ENCODE measurements at places on chromosomes 1 and 21.

- no peak overlapping the region for H3K4me3 ChIP-seq
- H3K4me1 ChIP-seq = peaks cover 11% of the 10 kb centered on the region
- no peaks in the 10 kb centered on the region for H3K27me3 ChIP-seq
- H3K27ac ChIP-seq = no peak overlapping the region
- H3K36me3 ChIP-seq = no peaks in the 10 kb centered on the region
These were observed 80.4 kb upstream of the GNG4 start for GRCh38 chr1:235730007-235730406.

- H3K27me3 ChIP-seq = no peaks in the 10 kb centered on the region
- H3K4me3 ChIP-seq = no peak overlapping the region
- no peak overlapping the region for H3K27ac ChIP-seq
- peaks cover 11% of the 10 kb centered on the region for H3K4me1 ChIP-seq
- H3K36me3 ChIP-seq = peaks cover 6% of the 10 kb centered on the region
These were observed 32.3 kb downstream of the ERRFI1 start for GRCh38 chr1:7993593-7994479.

- H3K36me3 ChIP-seq = peaks cover 1% of the 10 kb centered on the region
- DNase-seq = no peak
- peak overlapping the region; percentile 77 for H3K4me3 ChIP-seq
- no peak overlapping the region for H3K27ac ChIP-seq
These were observed 6.3 kb downstream of the CDKN2C start for GRCh38 chr1:50976111-50976889.

DNA sequence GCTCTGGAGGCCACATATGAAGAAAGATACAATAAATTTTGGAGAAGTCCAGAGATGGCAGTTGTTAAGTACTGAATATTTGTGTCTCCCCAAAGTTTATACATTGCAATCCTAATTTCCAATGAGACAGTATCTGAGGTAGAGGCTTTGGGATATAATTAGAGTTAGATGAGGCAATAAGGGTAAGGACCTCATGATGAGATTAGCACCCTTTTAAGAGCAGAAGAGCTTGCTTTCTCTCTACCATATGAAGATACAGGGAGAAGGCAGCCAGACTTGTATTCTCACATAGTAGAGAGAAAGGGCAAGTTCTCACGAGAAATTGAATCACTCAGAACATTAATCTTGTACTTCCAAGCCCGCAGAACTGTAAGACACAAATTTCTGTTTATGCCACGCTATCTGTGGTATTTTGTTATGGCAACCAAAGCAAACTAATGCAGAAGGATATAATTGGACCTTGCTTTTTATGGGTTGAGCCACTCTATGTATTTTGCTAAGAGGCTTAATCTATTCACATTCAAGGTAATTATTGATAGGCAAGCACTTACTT lies 430.1 kb downstream of the KCNT2 start:
- no peak overlapping the region for H3K27ac ChIP-seq
- no peaks in the 10 kb centered on the region for H3K27me3 ChIP-seq
- no peaks in the 10 kb centered on the region for H3K36me3 ChIP-seq

GRCh38 chr1:28329395-28330153 lies 734 bp downstream of the MED18 start:
- peaks cover 20% of the 10 kb centered on the region for H3K36me3 ChIP-seq
- H3K4me3 ChIP-seq = peak overlapping the region; percentile 95
- H3K4me1 ChIP-seq = peaks cover 19% of the 10 kb centered on the region

- H3K4me1 ChIP-seq = peaks cover 27% of the 10 kb centered on the region
- no peak for DNase-seq
- peak overlapping the region; percentile 81 for H3K27ac ChIP-seq
- H3K36me3 ChIP-seq = peaks cover 4% of the 10 kb centered on the region
- no peaks in the 10 kb centered on the region for H3K27me3 ChIP-seq
These were observed 37.5 kb upstream of the LAMC2 start for GRCh38 chr1:183148599-183148998.

GRCh38 chr1:12047120-12047876 lies 15.8 kb upstream of the TNFRSF8 start:
- DNase-seq = no peak
- no peaks in the 10 kb centered on the region for H3K36me3 ChIP-seq
- no peak overlapping the region for H3K27ac ChIP-seq
- no peaks in the 10 kb centered on the region for H3K27me3 ChIP-seq

DNA sequence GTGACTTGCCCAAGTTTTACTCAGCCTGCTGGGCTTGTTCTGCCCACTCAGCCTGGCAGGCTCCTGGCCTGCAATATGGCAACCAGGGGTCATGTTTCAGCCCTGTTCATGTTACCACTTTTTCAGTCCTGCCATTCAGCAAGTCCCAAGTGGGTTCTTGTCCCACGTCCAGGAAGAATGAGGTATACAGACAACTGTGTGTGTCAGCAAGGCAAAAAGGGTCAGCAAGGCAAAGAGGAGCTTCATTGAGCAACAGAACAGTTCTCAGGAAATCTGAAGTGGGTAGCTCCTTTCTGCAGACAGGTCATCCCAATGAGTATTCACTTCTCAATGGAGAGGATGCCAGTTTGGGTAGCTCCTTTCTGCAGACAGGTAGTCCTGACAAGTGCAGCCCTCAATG lies 1233.3 kb upstream of the B3GALT2 start:
- no peak for DNase-seq
- H3K27ac ChIP-seq = no peak overlapping the region
- no peak overlapping the region for H3K4me3 ChIP-seq
- peaks cover 2% of the 10 kb centered on the region for H3K36me3 ChIP-seq

DNA sequence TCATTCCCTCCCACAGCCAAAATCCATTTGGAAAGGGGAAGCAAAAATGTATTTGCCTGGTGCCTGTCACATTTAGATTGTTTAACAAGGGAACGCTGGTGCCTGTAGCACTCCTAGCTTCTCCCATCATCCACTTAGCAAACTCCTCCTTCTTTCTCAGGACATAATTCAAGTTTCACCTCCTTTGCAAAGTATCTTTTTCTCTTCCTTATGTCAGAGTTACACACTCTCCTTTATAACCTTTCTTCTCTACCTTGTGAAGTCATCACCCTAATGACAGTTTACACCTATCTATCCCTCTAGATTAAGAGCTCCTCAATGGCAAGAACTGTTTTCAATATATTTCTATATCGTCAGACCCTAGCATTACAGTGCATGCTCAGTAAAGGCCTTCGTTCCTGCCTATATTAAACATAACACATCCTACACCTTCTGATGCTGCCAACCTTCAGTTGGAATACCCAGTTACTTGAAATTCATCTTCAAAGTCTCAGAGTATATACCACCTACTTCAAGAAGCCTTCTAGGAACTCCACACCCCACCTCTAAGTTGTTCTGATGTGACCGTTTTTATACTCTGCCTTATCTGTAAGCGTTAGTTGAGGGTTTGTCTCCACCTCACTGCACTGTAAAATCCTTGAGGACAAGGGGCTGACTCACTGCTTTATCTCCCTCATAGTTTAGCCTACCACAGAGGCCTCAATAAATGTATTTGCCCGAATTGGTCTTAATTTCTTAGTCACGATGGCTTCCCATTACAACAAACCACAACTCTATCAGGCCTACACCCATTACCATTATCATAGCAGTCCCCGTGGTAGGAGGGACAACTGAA lies 1.0 kb upstream of the EPS15 start:
- H3K36me3 ChIP-seq = no peaks in the 10 kb centered on the region
- H3K27ac ChIP-seq = no peak overlapping the region
- DNase-seq = no peak
- H3K4me1 ChIP-seq = peaks cover 31% of the 10 kb centered on the region
- H3K4me3 ChIP-seq = peak overlapping the region; percentile 20

DNA sequence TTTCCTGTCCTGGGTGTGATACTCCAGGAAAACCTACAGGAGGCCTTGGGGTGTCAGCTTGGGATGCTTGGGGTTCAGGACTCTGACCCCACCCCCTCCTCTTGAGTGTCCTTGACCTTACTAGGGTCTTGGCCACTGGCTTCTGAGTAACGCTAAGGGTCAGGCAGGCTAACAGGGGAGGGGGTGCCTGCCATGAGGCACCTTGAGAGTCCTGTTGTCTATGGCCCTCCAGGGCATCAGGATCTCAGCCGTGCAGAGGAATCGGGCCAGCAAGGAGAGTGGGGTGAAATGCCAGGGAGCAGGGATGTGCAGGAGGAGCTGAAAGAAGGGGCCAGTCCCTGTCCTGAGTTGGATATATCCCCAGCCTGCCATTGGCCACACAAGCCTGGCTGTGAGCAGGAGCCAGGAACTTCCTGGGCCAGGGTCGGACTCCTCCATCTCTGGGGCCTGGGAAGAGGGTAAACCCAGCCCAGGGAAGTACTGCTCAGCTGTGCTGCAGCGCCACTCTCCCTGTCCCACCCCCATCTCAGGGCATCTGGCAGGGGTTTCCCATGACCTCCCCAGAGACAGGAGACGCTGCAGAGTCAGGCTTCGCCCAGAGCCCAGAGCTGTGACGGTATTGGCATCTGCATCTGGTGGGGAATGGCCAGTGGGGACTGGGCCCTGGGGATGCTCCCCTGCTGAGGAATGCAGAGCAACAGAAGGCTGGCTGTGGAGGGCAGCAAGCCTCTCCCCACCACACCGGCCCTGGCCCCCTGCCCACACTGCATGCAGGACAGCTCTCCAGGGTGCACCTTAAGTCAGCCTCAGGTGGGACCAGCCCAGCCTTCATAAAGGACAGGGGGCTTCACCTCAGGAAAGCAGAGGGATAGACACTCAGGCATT lies 6.3 kb downstream of the KIF21B start:
- no peaks in the 10 kb centered on the region for H3K27me3 ChIP-seq
- no peak overlapping the region for H3K4me3 ChIP-seq
- H3K36me3 ChIP-seq = no peaks in the 10 kb centered on the region
- peaks cover 52% of the 10 kb centered on the region for H3K4me1 ChIP-seq
- DNase-seq = no peak

DNA sequence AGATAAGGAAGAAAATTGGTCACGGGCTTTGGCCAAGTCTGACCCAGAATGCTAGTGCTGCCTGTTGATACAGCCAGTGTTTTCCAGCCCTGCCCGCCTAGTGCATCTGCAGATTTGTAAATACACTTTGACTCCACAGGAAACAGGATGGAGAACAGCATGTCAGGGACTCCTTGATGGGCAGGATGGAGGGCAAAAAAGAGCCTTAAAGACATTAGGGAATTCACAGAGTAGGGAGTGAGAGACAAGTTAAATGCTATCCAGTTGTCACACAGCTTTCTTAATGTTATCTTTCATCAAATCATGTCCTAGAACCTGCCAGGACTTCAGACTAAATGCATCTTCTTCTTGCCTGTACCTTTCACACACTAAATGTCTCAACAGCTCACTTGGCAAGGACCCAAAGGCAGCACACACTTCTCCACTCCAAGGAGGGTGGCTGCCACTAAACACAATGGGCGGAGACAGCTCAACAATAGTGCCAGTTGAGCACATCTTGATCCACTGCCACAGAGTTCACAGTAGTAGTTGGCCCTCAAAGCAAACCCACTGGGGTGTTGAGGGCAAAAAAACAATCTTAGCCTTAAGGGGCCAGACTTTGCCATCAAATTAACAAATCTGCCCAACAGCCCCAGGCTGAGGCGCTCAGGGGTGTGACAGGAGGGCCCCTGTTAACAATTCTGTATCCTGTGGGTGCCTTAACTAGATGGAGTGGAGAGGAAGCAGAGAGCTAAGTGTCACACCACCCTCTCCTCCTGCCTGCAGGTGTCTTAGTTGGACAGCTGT lies 2.7 kb downstream of the HIVEP3 start:
- H3K4me1 ChIP-seq = peaks cover 30% of the 10 kb centered on the region
- no peak overlapping the region for H3K27ac ChIP-seq
- no peak overlapping the region for H3K4me3 ChIP-seq
- H3K27me3 ChIP-seq = no peaks in the 10 kb centered on the region
- DNase-seq = no peak
- no peaks in the 10 kb centered on the region for H3K36me3 ChIP-seq

DNA sequence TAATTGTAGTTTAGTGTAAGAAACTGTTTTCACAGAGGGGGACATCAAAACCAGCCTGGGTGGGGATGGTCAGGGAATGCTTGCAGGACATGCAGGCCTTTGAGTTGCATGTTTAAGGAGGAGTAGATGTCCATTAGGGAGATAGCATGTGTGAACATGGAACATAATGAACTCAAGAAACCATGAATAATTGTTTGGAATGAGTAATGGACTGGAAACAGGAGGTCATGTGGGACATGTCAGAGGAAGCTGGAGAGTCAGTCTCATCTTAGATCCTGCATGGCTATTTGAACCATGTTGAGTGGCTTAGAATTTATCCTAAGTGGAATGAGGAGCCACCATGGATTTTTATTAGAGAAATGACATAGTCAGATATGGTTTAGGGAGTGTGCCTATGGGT lies 86.4 kb downstream of the RPE65 start:
- H3K4me1 ChIP-seq = peaks cover 8% of the 10 kb centered on the region
- H3K4me3 ChIP-seq = no peak overlapping the region
- H3K27ac ChIP-seq = no peak overlapping the region
- DNase-seq = no peak
- H3K36me3 ChIP-seq = no peaks in the 10 kb centered on the region

DNA sequence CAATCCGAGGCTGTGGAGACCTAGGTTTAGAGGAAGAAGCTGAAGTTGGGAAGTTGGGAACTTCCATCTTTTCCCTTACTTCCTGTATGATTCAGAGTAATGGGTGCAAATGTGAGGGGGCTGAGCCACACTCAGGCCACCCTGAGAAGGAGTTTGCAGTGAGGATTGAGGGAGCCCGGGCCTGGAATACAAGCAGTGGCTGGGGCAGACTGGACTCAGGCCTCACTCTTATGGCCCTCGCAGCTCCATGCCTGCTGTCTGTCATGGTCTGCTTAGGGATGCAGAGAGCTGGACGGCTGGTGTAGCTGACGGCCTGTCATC lies 73.7 kb upstream of the RAB4A start:
- no peak overlapping the region for H3K4me3 ChIP-seq
- H3K27ac ChIP-seq = no peak overlapping the region
- no peaks in the 10 kb centered on the region for H3K36me3 ChIP-seq
- peaks cover 7% of the 10 kb centered on the region for H3K4me1 ChIP-seq
- no peak for DNase-seq
- H3K27me3 ChIP-seq = peaks cover 29% of the 10 kb centered on the region

DNA sequence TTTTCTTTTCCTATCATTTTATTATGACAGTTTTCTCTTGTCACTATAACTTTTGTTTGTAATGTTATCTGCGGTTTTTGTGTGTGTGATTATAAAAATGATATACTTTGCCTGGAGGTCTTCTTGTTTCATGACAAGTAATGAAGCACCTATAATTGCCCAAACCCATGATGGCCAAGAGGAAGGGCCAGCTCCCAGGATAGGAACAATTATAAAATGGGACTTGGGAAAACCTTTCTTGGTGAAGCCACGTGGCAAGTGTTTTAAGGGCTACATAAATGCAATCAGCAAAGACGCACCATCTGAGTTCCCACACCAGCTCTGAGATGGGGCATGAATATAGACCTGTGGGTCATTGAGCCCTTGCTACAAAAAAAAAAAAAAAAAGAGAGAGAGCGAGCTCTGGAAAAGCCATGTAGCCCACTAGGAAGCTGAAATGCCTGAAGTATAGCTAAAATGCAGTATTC lies 462.6 kb upstream of the RUNX1 start:
- DNase-seq = no peak
- no peaks in the 10 kb centered on the region for H3K36me3 ChIP-seq
- peaks cover 48% of the 10 kb centered on the region for H3K4me1 ChIP-seq
- H3K4me3 ChIP-seq = no peak overlapping the region
- H3K27me3 ChIP-seq = no peaks in the 10 kb centered on the region
